Astrocyte of the spinal cord (primary cell): ENCODE measurements at places on chromosomes 5 and 9.

- DNase-seq: no peak
Measured at GRCh38 chr5:17816944-17817343, 182.7 kb downstream of the TAF11L14 start.

DNA sequence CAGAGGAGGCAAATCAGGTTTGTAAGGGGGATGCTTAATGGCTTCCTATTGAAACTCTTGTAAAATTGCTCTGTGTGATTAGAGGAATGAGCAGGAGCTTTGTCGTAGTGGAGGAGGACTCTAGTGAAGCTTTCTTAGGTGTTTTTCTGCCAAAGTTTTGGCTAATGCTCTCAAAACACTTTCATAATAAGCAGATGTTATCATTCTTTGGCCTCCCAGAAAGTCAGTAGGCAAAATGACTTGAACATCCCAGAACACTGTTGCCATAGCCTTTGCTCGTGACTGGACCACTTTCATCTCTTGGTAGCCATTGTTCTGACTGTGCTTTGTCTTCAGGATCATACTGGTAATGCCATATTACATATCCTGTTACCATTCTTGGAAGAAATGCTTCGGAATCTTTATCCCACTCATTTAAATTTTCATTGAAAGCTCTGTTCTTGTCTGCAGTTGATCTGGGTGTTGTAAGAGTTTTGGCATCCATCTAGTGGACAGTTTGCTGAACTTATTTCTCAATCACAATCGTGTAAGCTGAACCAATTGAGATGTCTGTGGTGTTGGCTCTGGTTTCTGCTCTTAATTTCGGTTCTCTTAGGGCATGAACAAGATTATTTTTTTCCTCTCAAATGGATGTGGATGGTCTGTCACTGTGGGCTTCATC lies 187.6 kb downstream of the COMMD10 start:
- no peak for DNase-seq

DNA sequence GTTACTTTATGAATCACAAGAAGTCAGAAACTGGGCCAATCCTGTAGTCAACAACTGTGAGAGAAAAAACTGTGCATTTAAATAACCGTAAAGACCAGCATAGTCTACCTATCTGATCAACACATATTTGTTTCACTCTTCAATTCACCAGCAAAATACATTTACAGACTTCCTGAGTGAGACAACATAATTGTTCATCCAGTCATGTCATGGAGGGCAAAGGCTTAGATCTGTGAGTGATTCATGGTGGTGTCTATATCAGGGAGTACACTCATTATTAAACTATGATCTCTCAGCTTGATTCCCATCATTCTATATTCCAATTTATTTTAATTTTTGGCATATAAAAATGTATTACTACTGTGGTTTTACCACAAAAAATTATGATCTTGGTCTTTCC lies 694.6 kb downstream of the DNAH5 start:
- DNase-seq: no peak

- no peak for DNase-seq
Measured at GRCh38 chr5:15376803-15377202, 123.2 kb upstream of the FBXL7 start.

GRCh38 chr9:86843206-86843605 lies 104.1 kb downstream of the GAS1 start:
- DNase-seq: no peak

GRCh38 chr5:75405296-75405695 lies 68.3 kb downstream of the HMGCR start:
- no peak for DNase-seq

- no peak for DNase-seq
Measured at GRCh38 chr9:105087910-105088898, 156.2 kb upstream of the SLC44A1 start.

GRCh38 chr9:114275246-114276004 lies 47.5 kb upstream of the ORM1 start:
- no peak for DNase-seq

DNA sequence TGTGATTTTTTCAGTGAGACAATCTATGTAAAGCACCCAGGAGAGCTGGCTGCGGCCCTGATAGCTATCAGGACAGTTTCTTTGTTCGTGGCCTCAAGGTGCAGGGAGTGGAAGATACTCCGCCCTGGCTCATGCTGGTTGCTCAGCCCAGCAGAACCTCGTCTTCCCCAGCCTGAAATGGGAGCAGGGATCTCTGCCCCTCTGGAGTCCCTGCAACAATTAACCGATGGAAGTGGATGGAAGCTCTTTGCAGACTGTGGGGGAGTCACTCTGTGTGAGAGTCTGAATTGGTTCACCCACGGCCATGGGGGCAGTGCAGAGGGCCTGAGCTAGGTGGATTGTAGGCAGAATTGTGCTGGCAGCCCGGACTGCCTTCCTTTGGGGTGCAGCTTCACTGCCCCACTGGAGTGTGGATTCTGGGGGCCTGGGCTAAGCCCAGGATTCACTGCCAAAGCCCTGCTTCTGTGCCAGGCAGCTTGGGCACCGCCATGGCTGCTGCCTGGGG lies 2.8 kb downstream of the AIF1L start:
- DNase-seq: no peak

DNA sequence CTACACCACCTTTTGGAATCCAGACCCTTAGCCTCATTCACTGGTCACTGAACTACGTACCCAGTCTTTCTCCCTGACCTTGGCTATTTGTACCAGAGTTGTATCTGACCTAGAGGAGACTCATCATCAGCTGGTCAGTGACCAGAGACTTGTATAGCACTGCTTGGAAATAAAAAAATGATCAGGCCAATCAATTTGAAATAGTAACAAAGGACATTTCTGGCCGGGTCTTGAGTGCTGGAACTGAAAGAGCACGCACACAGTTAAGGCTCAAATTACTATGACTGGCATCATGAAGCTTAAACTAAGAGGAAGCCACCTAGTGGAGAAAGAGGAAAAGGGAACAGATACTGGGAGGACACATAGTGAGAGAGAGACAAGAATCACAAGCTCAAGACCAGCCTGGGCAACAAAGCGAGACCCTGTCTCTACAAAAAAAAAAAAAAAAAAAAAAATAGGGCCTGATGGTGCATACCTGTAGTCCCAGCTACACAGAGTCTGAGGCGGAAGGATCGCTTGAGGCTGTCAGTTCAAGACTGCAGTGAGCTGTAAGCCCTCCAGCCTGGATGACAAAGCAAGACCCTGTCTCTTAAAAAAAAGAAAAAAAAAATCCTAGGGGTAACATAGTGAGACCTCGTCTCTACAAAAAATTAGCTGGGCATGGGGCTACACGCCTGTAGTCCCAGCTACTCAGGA lies 12.8 kb upstream of the SRP19 start:
- DNase-seq: peak; percentile 79

- DNase-seq: no peak
Measured at GRCh38 chr5:77776554-77777206, 541 bp upstream of the TBCA start.
